NCI-H460 (cell line): ENCODE measurements at places on chromosomes 3 and 15.

GRCh38 chr3:95029644-95030043 is 966.8 kb downstream of the NSUN3 start:
- DNase-seq, result no peak

DNA sequence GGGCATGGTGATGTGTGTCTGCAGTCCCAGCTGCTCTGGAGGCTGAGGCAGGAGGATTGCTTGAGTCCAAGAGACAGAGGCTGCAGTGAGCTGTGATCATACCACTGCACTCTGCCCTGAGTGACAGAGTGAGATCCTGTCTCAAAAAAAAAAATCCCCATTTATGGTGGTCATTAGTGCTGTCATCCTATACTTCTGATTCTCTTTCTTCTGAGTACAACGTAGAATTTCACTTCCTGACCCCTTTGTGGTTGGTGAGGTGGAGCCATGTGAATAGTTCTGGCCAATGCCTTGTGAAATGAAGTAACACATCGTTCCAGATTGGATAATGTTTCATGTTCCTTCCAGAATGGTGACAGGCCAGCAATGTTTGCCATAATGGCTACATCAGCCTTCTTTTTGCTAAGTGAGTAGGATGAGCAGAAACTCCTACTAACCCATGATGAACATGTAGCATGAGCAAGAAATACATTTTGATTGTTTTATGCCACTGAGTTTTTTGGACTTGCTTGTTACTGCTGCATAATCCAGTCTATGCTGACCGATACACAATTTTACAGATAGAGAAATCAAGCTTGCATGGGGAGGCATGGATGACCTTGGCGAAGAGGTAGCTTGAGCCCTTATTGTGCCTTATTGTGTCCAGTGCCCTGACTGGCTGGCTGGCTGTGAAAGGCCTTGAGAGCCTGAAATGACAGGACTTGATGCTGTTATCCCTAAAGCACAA is 30.9 kb upstream of the TLE3 start:
- no peak for DNase-seq

DNA sequence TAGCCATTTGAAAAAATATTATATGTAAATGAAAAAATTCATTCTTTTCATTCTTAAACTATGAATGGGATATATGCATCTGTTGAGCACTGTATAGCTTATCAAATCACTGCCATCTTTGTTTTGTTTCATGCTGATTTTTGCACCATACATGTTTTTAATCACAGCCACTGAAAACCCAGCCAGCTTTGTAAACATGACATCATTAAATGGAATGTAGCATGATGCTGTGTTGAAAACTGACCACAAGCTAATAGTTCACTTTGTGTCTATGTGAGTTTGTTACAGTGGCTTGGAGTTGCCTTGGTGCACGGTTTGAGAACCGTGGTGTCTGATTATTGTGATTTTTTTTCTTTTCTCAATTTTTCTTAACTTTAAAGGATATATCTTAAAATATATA is 75.7 kb downstream of the GMPS start:
- DNase-seq, result peak; percentile 33

- no peak for DNase-seq
Measured at GRCh38 chr3:15500107-15500724, 21.3 kb downstream of the COLQ start.

GRCh38 chr3:64548200-64548889 is 139.5 kb downstream of the ADAMTS9 start:
- DNase-seq, result no peak

DNA sequence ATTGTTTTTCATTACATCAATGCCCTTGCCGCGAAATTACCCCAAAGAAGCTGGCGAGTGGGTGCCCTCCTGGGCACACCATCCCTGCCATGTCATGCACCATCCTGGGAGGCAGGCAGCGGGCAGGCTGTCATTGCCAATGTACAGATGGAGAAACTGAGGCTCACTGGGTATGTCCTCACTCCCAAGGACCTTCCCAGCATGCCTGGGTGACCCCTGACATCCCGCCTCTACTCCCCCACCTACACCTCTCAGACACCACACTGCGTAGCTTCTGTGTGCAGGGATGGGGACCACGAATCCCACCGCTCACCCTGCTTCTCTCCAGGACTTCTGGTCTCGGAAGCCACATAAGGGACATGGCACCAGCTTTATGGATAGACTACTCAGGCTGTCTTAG is 41.0 kb upstream of the SLC41A3 start:
- DNase-seq, result no peak

GRCh38 chr3:189573004-189573403 is 58.2 kb upstream of the TP63 start:
- no peak for DNase-seq

DNA sequence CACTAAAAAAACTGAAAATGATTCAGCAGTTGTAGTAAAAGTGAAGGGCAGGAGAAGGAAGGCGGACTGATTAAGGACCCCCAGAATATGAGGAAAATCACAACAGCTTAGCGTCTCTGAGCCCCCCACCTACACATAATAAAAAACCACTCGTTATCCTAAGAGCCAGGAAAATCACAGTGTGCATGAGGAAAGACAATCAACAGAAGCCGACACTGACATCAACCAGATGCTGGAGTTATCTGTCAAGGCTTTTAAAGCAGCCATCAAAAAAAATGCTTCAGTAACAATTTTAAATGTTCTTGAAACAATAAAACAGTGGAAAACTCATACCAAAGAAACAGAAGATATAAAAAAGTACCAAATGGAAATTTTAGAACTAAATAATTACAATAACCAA is 9.7 kb upstream of the CXCR6 start:
- DNase-seq, result no peak

DNA sequence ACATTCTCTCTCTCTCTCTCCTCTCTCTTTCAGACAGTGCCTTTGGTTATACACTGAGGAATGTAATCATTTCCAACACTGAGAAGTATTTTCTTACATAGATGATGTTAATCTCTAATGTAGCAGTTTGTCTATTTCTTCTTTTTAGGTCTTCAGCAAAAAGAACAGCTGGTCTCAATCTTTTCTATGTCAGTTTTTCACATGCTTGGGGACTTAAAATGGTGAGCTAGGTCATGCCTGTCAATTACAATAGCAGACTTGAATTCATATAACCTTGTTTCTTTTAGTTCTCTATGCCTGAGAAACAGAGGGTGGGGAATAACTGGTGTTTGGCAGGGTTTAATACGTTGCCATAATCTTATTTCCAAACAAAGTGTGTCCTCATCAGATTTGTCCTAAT is 786.2 kb downstream of the SQOR start:
- no peak for DNase-seq

GRCh38 chr3:179149951-179150350 is 1.8 kb downstream of the PIK3CA start:
- no peak for DNase-seq

GRCh38 chr15:65413760-65414144 is 9.0 kb downstream of the IGDCC4 start:
- no peak for DNase-seq

DNA sequence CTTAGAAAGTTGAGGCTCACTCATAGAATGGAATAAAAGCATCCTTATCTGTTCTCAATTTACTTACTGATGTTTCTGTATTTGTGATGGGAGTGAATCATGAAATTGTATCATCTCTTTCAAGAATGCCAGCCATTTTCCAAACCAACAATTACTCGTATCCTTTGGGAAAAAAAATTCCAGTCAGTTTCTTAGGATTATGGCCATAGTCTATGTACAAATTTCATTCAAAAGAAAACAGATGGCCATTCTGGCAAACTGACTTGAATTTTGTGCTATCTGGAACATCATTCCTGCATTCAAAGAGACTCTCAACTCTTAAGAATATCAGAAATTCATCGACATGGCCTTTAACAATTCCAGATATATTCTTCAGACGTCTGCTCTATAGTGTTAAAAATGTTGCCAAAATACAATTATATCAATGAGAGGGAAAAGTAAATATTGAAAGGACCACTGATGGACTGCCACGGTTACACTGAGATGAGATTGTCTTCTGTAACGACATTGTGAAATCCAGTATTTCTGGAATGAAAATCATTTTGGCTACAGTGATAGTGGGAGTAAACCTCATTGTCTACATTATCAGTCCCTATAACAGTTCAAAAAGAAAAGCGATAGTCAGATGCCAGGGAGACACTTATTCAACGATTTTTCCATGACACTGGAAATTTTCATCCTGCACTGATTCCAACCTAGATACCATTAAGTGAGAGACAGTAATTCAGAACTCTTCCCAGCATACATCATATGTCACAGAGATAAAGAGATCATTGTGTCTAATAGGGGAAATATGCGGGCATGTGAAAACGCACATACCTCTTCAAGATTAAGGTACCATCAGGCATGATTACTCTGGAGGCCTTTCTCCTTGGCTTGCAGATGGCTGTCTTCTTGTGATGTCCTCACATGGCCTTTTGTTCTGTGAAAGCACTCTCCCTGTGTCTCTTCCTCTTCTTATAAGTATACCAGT is 953.8 kb upstream of the ALCAM start:
- DNase-seq, result no peak
